ENCODE measurements at places on chromosomes 5 and 9.

DNA sequence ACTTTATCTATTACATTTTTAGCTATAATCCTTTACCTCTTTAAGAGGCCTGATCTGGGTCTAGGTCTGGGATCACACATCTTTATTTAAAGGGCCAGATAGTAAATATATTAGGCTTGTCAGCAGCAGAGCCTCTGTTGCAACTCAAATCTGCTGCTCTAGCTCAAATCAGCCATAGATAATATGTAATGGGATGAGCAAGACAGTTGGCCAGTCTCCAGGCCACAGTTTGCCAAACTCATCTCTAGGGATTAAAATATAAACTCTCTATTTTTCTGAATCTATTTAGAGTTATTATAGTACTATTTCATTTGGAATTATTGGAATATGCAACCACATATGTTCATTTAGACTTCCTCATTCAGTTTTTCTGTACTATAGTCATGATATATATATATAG lies 115.9 kb upstream of the MINAR2 start:
- DNase-seq = no peak

GRCh38 chr9:38227656-38228055 lies 158.6 kb upstream of the SHB start:
- DNase-seq = no peak

DNA sequence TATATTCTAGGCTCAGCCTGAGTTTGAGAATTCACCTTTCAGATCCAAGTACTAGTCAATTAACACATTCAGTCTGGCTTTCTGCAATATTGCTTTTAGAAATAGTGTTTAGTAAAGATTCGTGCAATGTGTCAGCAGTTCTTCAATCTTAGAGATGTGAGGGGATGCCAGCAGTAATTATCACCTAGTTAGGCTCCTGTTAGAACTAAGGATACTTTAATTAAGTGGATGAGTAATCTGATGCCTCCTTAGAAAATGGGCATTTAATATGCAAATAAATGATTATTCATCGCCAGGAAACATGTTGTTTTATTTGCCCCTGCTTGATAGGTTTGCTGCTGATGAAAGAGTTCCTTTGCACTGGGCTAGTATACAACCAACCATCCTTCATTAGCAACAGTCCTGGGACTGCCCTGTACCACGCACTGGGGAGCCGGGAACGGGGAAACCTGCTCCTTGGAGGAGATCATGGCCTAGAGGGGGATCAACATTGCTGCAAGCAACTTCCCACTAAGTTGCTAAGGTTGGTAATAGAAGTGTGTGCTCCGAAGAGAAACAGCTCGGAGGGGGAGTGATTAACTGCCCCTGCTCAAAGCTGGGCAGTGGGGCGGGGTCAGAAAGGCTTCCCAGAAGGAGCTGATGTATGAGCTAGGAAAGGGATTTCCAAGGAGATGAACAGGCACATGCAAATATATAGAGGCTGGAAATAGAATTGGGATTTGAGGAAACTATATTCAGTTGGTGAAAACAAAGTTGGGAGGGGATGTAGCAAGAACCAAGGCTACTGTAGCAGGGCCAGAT lies 231.8 kb downstream of the DRD1 start:
- no peak for DNase-seq

DNA sequence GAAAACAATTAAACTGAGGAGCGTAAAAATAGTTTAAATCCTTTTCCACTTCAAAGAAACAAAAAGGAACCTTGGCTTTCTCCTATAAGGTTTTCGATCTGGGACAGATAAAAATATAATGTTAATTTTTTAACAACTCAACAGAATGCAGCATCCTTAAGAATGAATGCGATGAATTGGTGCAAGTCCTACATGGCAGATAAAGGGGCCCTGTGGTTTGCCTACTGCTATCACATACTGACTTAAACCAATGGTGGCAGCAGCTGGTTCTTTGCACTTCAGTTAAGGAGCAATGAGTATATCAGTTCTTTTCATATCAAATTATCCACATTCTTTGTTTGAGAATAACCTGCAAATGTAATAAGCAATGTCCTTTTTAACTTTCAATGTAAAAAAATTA lies 12.4 kb upstream of the TYRP1 start:
- DNase-seq = no peak

GRCh38 chr5:167147879-167148278 lies 1143.6 kb upstream of the WWC1 start:
- no peak for DNase-seq

DNA sequence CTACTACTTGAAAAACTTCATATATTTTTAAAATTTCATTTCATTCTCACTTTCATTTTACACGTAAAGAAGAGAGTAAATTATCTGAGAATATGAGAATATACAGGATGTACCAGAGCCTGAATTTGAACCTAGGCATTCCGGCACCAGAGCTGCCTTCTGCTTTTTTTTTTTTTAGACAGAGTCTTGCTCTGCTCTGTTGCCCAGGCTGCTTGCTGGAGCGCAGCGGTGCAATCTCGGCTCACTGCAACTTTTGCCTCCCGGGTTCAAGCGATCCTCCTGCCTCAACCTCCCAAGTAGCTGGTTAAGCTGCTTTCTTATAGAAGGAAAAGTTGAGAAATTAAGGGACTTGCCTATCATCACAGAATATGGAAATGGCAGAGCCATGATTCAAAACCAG lies 540.1 kb downstream of the EBF1 start:
- DNase-seq = no peak

DNA sequence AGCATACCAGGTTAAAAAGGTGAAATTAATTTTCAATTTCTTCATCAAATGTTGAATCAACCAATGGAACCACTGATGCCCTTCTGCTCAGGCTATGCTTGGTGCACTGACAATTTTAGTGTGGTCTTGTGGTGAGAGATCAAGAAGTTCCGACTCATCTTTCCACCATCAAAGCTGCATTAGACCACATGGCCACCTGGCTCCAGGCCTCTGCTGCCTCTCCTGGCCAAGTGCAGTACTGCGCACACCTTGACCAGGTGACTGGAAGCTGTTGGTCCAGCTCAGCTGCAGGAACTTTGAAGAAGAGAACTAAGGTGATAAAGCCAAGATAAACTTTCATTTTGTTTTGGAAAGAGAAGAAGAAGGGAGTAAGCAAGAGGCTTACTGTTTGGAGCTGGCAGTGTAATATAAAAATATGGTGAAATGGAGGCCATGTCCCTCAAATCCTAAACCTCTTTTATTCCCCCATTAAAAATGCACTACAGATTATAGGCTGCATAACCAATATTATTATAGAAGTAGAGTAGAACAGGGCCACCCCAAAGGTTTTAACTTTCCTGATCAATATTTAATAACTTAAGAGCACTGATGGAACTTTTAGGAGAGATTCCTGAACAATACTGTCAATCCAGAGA lies 315.5 kb upstream of the C9orf72 start:
- DNase-seq = no peak

- no peak for DNase-seq
Observed at GRCh38 chr5:4159681-4160080, 564.0 kb downstream of the IRX1 start.

GRCh38 chr9:72984991-72985390 lies 32.1 kb upstream of the ALDH1A1 start:
- no peak for DNase-seq

GRCh38 chr9:133618726-133619125 lies 9.5 kb upstream of the FAM163B start:
- DNase-seq = no peak

DNA sequence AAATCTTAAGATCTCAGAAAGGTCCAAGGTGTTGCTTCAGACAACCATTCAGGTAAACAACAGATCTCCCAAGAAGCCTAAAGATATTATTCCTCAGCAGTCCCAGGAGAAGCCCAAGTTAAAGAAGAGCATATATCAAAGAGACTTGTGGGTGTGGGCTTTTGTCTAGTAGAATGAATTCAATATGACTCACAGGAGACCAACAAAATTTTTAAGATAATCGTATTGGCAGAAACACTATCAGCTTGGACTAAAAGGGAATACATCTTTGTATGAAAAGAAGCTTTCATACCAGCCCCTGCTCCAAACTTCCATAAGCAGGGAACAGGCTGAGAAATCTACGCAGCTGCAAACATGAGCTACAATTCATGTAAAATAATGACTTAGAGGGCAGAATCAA lies 10.2 kb downstream of the CTNNAL1 start:
- no peak for DNase-seq

GRCh38 chr9:76557674-76558225 lies 98.8 kb downstream of the GCNT1 start:
- no peak for DNase-seq

- DNase-seq = no peak
Observed at GRCh38 chr9:112869041-112869529, 21.6 kb downstream of the SLC46A2 start.

DNA sequence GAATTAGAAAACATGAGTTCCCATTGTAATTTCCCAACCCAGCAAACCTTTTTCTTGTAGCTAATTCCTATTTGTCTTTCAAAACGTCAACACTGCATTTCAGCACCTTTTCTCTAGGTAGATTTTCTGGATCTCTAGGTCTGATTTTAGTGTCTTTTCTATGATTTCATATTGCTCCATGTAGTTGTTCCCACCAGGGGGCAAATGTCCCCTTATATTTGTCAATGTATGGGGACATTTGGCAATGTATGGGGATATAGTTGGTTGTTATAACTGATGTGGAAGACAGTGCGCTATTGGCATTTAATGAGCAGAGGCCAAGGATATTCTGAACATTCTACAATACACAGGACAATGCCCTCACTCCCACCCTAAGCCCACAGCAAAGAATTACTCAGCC lies 273.9 kb upstream of the ADRA1B start:
- no peak for DNase-seq

- DNase-seq = no peak
Observed at GRCh38 chr5:1507961-1508658, 15.7 kb downstream of the LPCAT1 start.

DNA sequence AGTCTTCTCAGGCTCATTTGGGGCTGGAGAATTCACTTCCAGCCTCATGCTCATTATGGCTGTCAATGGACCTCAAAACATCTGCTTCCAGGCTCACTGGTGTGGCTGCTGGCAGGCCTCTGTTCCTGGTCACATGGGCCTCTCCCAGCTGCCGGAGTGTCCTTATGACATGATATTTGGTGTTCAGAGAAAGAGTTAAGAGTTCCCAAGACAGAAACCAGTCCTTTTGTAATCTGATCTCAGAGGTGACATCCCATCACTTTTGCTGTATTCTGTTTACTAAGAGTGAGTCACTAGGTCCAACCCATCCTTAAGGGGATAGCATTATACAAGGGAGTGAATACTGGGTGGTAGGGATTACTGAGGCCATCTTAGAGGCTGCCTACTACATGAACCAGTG lies 104.6 kb downstream of the CACNA1B start:
- no peak for DNase-seq
